ENCODE measurements at places on chromosomes 1 and 21.

- no peak for DNase-seq
Observed at GRCh38 chr1:175332515-175332914, 139.9 kb upstream of the KIAA0040 start.

DNA sequence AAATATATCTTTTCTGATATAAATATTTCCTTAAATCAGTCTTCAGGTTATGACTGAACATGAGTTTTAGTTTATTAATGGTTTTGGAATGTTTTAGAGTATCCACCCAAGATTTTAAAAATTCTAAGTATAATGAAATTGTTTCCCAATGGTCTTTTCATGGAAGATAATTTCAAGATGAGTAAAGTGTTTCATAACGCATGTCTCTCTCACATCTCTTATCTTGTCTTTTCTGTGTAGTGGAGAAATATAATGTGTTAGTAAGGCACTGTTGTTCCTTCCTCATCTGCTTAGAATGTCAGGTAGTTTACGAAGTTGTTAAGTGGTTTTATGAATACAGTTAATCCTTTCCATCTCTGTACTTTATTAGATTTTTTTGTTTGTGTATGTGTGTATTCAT, 49.6 kb downstream of the PLA2G4A start:
- no peak for DNase-seq

DNA sequence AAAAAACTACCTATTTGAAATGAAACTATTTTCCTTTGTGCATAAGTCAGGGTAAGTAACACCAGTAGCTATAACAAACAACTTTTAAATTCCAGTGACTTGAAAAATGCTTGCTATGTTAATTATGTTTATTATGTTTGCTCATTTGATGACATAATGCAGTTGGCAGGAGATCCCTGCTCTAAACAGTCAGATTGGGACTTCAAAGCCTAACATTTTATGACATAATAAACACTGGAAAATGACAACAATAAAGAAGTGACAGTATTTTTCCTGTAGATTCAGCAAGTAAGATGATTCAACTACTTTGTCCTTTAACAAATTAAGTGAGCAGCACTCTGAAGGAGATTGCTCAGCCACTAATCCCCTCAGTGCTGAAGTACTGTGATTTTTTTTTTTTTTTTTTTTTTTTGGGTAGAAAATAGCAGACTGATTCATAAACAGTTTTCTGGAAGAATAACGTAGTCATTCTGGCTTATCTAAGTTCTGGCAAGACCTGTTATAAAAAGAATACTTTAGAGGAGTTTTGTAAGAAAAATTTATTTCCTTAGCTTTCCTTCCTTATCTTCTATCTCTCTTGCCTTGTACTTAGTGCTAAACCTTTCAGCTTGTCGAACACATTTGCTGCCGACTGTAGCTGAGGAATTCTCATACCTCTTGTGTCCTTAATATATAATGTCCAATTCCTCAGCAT, 207.2 kb downstream of the PTGER3 start:
- no peak for DNase-seq

DNA sequence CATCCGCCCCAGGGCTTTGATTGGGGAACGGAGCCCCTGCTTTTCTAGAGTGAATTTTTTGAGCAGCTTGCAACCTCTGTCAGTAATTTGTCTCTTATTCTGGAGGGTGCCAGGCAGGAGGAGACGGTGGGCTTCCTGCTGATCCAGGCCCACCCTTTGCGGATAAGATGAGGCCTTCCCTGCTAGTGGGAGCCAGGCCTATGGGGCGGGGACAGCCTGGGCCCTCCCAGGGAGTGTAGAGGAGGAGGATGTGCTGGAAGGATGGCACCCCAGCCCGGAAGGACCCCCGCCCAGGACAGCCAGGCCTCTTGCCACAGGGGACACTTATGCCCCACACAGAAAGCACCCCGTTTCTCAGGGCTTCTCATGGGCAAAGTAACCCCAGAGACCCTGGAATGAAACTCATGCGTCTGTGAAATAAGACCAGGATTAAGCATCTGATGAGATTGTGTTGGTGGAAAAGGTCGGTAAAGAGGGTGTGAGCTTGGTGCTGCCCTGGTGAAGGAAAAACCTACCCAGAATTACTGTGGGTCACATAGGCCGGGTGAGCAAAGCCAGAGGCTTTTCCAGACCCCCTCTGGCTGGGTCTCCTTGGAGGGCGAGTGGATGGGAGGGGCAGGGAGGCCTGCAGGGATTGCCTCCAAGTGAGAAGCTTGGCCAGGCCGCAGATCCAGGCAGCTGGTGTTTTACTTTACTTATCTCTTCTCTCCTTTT, 118.7 kb downstream of the SIK1 start:
- no peak for DNase-seq

GRCh38 chr21:30408782-30409494, 13.1 kb downstream of the KRTAP13-1 start:
- peak; percentile 91 for DNase-seq

DNA sequence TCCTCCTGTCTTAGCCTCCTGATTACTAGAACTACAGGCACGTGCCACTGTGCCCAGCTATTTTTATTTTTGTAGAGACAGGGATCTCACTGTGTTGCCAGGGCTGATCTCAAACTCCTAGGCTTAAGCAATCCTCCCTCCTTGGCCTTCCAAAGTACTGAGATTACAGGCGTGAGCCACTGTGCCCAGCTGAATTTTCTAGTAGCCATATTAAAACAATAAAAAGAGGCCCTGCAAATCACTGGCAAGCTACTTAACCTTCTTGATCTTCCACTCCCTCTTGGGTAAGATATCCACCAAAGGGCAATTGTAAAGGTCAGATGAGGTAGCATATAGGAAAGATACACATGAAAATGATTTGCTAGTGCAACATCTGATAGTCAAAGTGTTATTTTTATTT, 65.6 kb upstream of the SRSF10 start:
- DNase-seq, result peak; percentile 47

DNA sequence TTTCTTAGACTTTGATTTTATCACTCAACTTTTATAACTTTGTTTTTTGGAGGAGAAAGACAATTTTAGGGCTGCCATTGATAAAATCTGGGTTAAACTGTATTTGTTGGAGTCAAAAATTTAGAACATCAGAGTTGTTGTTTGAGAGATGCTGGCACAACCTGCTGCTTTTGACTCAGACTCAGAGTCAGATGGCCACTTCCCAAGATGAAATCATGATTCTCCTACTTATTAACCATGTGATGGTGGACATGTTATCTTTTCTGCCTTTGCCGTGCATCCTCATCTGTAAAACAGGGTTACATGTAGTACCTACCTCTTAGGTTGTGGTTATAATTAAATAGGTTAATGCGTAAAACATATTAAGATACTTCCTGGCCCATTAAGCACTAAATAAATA, 71.2 kb downstream of the PLA2G4A start:
- DNase-seq, result no peak

DNA sequence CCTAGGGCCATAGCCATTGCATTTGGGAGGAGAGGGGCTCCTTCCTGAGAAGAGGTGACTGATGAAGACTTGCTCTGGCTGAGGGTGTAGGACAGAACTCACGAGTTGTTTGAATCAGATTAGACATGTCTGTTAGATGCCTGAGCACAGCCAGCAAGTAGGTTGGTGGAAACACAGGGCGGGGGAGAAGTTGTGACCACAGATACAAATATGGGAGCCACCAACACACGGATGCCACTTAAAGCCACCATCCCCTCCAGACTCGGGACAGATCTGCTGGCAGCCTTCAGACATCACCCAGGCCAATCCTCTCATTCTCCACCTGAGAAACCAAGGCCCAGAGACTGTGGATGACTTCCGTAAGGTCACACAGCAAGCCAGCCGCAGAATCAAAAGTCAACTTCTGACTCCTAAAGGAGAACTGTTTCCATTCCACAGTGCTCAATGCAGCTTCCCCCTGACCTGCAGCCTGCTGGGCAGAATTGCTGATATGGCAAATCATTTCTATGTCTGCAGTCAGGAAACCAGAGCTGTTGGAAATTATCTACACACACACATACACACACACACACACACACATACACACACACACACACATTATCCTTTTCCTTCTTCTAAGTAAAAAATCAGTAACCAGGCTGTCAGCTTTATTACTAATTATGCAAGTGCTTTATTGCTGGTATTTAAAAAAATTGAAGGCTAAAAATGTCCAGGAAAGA, 176.4 kb upstream of the KLHDC7A start:
- DNase-seq, result no peak

DNA sequence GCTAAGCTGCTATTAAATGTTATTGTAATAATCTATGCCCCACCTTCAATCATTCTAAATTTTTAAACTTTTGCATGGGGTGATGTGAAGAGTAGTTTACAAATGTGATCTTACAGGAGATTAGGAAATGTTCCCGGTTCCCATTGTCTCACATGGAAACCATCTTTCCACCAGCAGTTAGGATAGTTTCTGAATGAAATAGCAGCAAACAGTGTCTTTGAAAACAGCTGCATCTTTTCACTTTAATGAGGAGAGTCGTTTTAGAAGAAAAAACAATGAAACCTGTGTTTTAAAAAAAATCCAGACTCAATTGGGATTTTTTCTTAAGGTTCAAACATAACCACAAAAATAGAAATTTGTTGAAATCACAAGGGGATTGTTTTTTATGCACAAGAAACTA, 134.2 kb downstream of the TLR5 start:
- no peak for DNase-seq

DNA sequence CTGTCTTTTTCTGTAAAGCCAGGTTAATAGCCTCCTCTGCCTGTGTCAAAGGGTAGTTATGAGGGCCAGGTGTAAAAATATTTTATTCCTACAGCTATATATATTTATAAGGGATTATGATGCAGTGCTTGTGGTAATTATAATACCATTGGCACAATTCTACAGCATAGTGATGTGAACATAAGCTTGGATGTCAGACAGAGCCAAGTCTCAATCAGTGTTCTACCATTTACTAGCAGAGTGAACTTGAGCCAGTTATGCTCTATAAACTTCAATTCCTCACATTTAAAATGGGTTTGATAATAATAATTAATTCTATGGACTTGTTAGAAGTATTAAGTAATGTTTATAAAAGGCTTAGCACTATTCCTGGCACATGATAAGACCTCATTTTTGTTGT, 151.5 kb upstream of the L1TD1 start:
- no peak for DNase-seq

GRCh38 chr1:207055386-207056001, 2.4 kb downstream of the PFKFB2 start:
- no peak for DNase-seq

- no peak for DNase-seq
Observed at GRCh38 chr1:23836037-23836436, 10.8 kb upstream of the HMGCL start.

GRCh38 chr1:164058198-164058597, 500.8 kb upstream of the PBX1 start:
- no peak for DNase-seq

DNA sequence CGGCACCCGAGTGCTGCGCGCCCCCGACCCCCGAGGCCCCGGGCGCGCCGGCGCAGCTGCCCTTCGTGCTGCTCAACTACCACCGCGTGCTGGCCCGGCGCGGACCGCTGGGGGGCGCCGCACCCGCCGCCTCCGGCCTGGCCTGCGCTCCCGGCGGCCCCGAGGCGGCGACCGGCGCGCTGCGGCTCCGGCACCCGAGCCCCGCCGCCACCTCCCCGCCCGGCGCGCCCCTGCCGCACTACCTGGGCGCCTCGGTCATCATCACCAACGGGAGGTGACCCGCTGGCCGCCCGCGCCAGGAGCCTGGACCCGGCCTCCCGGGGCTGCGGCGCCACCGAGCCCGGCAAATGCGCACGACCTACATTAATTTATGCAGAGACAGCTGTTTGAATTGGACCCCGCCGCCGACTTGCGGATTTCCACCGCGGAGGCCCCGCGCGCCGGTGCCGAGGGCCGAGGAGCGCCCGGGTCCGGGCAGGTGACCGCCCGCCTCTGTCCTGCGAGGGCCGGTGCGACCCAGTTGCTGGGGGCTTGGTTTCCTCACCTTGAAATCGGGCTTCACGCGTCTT, 49.0 kb downstream of the SIM2 start:
- no peak for DNase-seq

GRCh38 chr1:206578978-206579374, 33.3 kb downstream of the EIF2D start:
- DNase-seq, result no peak

GRCh38 chr1:76136894-76137293, 62.3 kb downstream of the ST6GALNAC3 start:
- no peak for DNase-seq

DNA sequence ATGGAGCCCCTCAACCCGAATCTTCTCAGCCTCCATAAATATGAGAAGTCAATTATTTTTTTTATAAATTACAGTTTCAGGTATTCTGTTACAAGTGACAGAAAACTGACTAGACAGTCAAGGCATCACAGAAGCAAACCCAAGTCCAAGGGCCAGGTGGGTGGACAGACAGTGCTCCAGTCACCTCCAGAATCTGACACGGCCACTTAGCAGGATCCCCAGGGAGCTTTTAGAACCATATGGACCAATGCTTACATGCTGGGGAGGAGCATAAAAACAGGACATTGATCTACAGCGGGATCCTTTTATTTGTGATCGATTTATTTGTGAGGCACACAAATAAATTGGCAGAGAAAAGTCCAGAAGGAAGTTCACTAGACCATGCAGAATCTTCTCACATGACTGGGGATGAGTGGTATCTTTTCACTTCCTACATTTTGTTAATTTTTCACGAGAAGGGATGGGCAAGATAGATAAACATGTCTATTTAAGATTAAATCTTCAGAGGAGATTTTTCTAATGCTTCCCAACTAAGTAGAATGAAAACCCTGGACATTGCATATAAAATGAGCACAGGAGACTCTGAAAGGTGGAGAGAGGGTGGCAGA, 15.0 kb downstream of the ZNF496 start:
- no peak for DNase-seq

DNA sequence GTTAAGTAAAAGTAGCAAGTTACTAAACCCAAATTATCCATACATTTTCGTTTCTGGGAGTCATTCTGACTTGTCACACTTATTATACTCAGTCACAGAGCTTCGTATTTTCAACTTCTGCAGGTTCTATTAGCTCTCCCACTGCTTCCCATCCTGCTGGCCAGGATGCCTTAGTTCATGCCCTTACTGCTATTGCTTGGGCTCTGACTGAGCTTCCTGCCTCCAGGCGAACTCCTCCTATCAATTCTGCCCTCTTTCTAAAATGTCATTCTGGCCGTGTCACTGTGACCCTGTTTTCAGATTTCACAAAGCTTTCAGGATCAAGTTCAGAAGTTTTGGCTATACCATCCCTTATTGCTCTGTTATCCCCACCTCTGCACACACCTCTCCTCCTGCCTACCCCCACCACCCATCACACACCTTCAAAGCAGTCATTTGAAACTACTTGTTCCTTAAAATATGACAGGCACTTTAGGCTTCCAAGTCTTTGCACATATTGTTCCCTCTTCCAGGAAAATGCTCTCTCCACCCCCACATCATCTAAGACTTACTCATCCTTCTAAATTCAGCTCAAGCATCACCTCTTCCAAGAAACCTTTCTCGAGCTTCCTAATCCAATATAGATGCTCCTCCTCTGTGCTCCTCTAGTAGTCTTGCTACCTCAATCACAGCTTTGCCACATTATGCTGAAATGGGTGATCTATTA, 278.0 kb downstream of the BRINP2 start:
- peak; percentile 46 for DNase-seq
